ENCODE measurements at places on chromosomes 16 and 17. TPM values are rescaled to one million over a fixed set of nuclear protein-coding genes. Genes with fewer than 3 reads are reported as not detected.

CYB5B gene
- 168 TPM for total RNA-seq

KRT31 gene
- not detected for total RNA-seq

GP1BA gene
- total RNA-seq: not detected

NOS2 gene
- total RNA-seq: not detected

TAC4 gene
- not detected for total RNA-seq

NOL3 gene
- total RNA-seq: 20.2 TPM

TBC1D3G gene
- not detected for total RNA-seq

Measured in T-helper 2 cell treated with Interferon-gamma antibody and Interleukin-4, amounts not matched to agents 100 ng/mL and 5 ng/mL, for 36 hours (primary cell).